ENCODE measurements at places on chromosomes 12 and 14.

DNA sequence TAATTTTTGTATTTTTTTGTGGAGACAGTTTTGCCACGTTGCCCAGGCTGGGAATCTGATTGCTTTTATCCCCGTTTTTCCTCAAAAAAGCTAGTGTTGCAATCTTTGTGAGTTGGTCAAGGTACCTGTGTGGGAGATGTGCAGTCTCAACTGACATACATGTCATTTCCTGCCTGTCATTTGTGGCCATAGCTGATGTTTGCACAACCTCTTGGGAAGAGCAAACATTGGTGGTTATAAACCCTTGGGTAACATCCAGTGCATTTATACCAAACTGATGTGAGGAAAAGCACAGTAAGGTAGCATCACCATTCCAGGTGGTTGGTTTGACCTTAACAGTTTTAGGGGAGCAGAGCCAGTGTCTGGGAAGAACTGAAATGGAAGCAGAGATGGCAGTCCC, 54.7 kb downstream of the ATG14 start:
- DNase-seq = no peak

DNA sequence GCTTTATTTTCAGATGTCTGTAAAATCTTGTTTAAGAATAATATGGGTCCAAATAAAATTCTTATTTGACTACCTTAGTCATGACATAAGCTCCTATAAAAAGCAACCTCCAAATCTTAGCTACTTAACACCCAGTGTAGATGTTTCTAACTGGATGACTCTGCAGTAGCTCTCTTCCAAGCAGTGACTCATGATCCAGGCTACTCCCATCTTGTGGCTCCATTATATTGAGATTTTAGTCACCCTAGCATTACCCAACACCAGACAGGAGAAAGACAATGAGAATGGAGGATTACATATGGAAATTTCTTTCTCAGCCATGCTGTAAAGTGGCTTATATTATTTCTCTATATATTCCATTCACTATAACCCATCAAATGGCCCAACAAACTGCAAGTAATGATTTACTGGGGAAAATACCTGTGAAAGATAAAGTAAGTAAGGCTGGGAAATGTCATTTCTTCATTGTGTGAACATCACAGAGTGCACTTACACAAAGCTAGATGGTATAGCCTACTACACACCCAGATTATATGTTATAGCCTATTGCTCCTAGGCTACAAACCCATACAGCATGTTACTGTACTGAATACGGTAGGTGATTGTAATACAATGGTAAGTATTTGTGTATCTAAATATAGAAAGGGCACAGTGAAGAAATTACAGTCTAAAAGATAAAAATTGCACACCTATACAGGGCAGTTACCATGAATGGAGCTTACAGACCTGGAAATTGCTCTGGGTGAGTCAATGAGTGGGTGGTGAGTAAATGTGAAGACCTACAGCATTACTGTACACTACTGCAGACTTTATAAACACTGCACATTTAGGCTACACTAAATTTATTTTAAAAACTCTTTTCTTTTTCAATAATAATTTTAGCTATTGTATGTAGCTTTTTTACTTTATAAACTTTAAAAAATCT, 163.2 kb downstream of the DYRK2 start:
- DNase-seq = no peak

GRCh38 chr14:95442016-95442632, 74.3 kb downstream of the SYNE3 start:
- DNase-seq = no peak

GRCh38 chr12:6073426-6073825, 51.0 kb downstream of the VWF start:
- no peak for DNase-seq

- DNase-seq = peak; percentile 54
Measured at GRCh38 chr14:23351681-23352505, 794 bp downstream of the SLC22A17 start.

- DNase-seq = no peak
Measured at GRCh38 chr12:78562368-78563205, 302.0 kb upstream of the SYT1 start.

DNA sequence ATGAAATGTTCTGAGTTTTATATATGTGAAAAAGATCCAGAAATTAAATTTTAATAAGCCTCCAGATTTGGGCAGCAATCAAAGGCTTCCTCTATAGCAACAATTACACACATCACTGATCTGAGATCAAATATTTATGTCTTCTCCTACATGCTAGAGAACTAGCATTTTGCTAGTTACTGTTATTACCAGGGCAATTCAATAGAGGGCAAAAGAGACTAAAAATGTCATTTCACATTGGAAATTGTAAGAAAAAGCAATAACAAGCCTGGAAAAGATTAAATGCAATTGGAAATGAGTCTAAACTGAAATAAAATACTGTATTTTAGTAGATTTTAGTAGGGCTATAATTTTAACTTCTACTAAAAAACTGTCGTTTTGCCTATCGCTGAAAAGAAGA, 32.6 kb upstream of the ANO6 start:
- no peak for DNase-seq

GRCh38 chr12:4284306-4284705, 10.7 kb downstream of the CCND2 start:
- no peak for DNase-seq

DNA sequence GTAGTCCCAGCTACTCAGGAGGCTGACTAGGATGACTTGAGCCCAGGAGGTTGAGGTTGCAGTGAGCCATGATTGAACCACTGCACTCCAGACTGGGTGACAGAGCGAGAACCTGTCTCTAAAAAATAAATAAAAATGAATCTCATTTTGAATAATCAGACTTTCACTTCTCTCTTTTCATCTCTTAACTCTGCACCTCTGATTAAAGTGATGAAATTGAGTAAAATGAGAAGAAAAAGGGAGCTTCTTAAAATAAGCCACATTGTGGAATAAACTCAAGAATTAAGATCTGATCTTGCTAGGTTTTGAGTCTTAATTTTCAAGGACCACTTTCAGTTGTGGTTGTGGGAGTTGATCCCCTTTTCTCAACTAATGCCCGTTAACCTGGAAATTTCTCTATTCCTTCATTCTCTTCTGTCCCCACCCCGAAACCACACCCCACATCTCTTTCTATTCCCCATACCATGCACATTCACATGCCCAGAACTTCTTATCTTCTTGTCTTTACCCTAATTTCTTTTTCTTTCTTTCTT, 70.9 kb upstream of the ETV6 start:
- no peak for DNase-seq

- DNase-seq = no peak
Measured at GRCh38 chr12:124795081-124795948, 68.3 kb downstream of the SCARB1 start.

All from WTC11 (cell line).